ENCODE measurements at places on chromosomes 7 and 10.

GRCh38 chr7:54841772-54842697 is 83.0 kb upstream of the SEC61G start:
- DNase-seq, result no peak

DNA sequence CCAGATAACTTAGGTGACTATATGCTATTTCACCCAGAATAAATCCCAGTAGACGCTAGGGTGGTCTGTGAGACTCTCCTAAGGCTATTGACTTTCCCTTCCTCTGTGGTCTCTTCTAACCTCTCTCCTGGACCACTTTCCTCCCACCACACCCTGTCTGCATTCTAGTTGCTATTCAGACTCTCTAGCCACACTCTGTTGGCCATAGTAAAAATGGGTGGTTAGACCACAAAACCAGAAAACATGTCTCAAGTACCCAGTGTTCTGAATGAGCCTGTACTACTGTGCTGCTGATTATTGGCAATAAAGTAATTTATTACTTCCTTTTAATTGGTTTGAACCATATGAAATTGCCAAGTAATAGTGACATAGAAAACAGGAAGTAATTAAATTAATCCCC is 240.8 kb downstream of the KIF20B start:
- DNase-seq, result no peak

GRCh38 chr10:49001402-49001801 is 61.8 kb upstream of the LRRC18 start:
- no peak for DNase-seq

- DNase-seq, result no peak
Measured at GRCh38 chr7:232410-233248, 40.3 kb downstream of the FAM20C start.

GRCh38 chr7:24914465-24914859 is 65.5 kb downstream of the OSBPL3 start:
- DNase-seq, result no peak

DNA sequence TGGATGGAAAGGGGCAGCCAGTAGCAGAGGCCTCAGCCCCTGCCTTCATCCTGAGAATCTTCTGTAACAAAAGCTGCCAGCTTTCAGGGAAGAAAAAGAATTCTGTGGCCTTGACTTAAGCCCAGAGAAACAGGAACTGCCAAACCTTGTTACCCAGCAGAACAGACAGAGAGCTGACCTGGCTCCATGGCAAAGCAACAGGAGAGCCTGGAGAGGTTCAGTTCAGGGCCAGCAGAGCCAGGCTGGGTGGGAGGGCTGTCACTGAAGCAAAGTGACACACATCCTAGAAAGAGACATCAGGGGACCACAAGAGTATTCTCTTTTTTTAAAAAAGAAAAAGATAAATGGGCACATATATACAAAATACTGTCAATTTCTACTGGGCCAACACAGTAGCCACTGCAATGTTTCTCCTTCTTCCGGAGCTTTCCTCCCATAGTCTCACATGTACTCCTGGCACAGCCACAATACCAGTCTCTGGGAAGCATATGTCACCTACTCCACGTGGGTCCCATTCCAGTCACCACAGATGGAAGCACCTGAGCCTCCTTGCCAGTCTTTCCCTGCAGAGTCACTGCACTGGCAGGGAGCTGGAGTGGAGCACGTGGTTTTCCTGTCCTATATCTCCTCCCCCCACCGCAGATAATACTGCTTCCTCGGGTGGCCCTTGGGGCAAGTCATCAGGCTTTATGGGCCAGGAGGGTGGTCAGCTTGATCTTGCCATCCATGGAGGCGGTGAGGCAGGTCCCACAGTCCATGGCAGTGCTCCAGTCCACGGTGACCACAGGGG is 15.2 kb upstream of the CYREN start:
- DNase-seq, result no peak

- no peak for DNase-seq
Measured at GRCh38 chr10:113552014-113552413, 839 bp upstream of the HABP2 start.

- DNase-seq, result no peak
Measured at GRCh38 chr7:148871551-148871950, 12.5 kb downstream of the EZH2 start.

- DNase-seq, result no peak
Measured at GRCh38 chr10:20630092-20630643, 266.9 kb downstream of the NEBL start.

- DNase-seq, result no peak
Measured at GRCh38 chr7:122546496-122546895, 152.4 kb downstream of the RNF133 start.

GRCh38 chr10:1947464-1948003 is 210.2 kb upstream of the ADARB2 start:
- no peak for DNase-seq
